ENCODE measurements at places on chromosomes 1 and 21.

- no peak for DNase-seq
These were observed 116.9 kb downstream of the RGS7 start for GRCh38 chr1:241240069-241240468.

- peak; percentile 34 for DNase-seq
These were observed 21.8 kb upstream of the COL9A2 start for GRCh38 chr1:40338745-40339419.

- no peak for DNase-seq
These were observed 52.8 kb downstream of the RAP1GAP start for GRCh38 chr1:21616372-21616771.

- no peak for DNase-seq
These were observed 70.6 kb downstream of the LAMC1 start for GRCh38 chr1:183093786-183094298.

- DNase-seq = peak; percentile 97
These were observed 11.9 kb upstream of the CPLANE2 start for GRCh38 chr1:16248603-16249516.

DNA sequence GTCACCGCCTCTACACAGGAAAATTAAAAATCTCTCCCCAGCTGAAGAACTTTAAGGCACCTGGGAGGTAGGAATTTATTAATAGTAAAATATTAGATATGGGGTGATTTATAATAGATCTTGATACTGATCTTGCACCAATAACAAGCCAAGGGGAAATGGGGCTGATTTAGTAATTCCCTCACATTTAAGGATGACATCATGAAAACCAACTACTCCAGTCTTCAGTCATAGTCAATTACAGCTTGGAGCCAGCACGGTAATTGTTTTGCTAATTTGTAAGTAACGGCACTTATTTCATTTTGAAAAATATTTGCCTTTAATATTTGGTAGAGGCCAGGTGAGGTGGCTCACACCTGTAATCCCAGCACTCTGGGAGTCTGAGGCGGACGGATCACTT lies 92.8 kb downstream of the TGFBR3 start:
- DNase-seq = no peak

DNA sequence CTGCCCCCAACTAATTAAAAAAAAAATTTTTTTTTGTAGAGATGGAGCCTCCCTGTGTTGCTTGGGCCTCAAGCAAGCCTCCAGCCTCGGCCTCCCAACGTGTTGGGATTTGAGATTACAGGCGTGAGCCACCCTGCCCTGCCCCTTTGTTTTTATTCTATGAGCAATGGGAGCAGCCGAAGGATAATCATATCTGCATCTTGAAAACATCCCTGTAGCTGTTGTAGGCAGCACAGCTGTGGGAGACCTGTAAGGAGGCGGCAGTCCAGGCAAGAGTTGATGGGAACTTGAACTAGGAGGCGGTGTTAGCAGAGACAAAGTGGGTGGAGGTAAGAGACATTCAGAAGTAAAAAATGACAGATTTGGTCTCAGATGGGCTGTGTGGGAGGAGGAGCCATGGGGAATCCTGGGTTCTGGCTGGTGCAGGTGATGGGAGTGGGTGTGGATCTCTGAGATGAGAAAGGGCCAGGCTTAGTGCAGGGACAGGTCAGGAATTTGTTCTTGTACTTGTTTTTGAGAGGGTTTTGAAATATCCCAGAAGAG lies 31.3 kb downstream of the STUM start:
- no peak for DNase-seq

- no peak for DNase-seq
These were observed 2.6 kb downstream of the RCC1 start for GRCh38 chr1:28508435-28508754.

GRCh38 chr1:226606311-226607267 lies 58.0 kb downstream of the STUM start:
- DNase-seq = no peak

DNA sequence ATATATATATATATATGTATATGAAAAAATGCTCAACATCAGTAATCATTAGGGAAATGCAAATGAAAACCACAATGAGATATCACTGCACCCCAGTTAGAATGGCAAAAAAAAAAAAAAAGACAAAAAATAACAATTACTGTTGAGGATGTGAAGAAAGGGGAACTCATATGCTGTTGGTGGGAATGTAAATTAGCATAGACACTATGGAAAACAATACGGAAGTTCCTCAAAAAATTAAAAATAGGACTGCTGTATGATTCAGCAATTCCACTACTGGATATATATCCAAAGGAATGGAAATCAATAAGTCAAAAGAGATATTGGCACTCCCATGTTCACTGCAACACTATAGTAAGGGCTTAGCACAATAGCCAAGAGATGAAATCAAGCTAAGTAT lies 41.5 kb upstream of the CTBS start:
- no peak for DNase-seq

GRCh38 chr1:8941906-8942305 lies 3.8 kb upstream of the CA6 start:
- DNase-seq = no peak

GRCh38 chr1:208184966-208185654 lies 59.1 kb downstream of the PLXNA2 start:
- no peak for DNase-seq

DNA sequence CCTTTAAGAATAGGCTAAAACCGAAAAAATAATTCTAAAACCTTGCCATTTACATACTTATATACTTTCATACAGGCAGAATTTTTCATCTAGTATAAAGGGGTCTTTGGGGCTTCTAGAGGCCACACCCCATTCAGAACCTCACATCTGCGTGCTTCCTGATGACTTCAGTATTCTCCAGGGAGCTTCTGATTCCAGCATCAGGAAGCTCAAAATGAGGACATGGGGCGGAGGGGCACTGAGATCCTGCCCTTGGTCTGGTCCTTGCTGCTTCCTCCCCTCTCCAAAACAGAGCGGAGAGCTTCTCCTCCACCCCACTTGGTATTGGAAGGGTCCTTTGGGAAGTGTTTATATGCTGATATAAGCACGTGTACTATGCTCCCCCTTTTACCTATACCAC lies 13.8 kb downstream of the PAX7 start:
- no peak for DNase-seq

DNA sequence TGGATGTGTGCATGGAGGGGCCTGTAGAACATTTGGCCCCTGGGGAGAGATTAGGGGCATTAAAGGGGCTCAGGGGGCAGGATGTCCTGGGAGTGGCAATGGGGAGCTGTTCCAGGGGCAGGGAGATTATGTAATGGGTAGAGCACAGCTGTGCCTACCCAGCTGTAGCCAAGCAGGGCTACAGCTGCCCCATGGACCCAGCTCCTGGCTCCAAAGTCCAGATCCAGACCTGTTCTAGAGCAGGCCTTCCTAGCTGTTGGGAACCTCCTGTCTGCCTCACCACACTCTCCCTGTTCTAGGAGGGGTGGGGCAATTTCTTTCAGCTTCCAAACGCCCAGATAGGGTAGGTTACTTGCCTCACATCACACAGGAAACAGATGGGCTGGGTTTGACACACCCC lies 5.6 kb downstream of the RPS6KA1 start:
- DNase-seq = no peak

DNA sequence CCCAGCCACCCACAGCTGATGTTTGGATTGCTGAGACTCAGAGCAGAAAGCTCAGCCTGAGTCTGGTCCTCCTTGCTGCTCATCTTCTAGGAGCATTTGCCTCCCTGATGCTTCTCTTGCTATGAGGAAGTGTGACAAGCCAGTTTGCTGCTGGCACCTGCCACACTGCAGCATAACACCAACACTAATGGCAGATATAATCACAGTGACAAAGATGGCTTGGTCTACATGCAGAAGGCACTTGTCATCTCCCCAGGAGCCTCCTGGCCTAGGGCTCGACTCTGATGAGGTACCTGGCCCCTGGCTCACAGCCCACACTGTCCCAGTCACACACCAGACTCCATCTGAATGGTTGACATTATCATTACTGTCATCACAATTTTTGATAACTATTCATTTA lies 13.9 kb upstream of the PSMB2 start:
- DNase-seq = no peak

- DNase-seq = no peak
These were observed 3.0 kb downstream of the PLA2G2F start for GRCh38 chr1:20142001-20142710.

DNA sequence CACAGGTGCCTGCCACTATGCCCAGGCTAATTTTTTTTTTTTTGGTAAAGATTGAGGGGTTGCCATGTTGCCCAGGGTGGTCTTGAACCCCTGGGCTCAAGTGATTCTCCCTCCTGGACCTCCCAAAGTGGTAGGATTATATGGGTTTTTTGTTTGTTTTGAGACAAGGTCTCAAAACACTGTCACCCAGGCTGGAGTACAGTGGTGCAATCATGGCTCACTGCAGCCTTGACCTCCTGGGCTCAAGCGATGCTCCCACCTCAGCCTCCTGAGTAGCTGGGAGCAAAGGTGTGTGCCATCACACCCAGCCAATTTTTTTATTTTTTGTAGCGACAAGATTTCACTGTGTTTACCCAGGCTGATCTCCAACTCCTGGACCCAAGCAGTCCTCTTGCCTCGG lies 8.9 kb upstream of the RCAN3 start:
- DNase-seq = no peak

GRCh38 chr21:43333298-43334062 lies 93.5 kb downstream of the SIK1 start:
- DNase-seq = no peak

DNA sequence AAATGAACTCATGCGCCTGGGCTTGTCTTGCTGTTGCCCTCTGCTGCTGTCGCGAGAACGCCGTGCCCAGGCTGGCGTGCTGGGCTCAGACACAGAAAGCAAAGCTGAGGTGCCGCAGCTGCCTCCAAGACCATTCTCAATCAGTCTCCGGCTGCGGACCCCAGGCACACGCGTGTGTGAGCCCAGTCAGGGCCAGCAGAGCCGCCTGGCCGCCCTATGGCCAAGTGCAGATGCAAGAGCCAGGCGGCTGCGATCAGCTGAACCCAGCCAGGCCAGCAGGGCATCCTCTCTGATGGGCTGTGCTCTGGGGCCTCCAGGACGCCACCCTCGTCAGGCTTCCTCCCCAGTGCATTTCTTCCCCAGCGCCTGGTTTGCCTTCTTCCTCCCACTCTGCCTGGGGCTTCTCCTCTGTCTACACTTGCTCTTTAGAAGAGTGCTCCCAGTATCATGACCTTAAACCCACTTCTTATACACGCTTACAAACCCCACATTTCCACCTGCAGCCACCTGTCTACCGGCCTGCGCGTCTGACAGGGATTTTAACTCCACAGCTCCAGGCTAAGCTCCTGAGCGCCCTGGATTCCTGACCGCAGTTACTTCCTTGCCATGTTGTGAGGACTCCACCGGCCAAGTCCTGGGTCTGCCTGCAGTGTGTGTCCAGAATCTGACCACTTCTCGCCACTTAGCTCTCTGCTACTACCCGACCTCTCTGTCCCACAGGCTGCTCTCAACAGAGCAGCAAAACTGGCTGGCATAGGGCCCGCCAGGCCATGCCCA lies 21.7 kb upstream of the LRRC47 start:
- no peak for DNase-seq

DNA sequence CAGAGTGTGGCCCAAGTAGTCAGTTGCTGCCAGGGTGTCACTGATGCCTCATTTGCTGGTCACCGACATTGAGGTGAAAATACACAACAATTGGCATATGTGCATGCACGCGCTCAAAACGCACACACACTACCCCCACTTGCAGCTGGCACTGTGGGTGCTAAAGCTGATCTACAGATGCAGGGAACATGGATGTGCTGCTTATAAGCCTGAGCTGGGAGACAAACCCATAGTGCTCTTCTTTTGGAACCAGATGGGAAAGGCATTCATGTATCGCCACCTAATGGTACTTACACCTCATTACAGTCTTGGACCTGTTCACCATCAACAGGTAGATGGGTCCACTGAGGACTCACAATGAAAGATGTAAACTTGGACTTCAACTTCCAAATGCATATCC lies 70.3 kb upstream of the CAMK1G start:
- peak; percentile 47 for DNase-seq

DNA sequence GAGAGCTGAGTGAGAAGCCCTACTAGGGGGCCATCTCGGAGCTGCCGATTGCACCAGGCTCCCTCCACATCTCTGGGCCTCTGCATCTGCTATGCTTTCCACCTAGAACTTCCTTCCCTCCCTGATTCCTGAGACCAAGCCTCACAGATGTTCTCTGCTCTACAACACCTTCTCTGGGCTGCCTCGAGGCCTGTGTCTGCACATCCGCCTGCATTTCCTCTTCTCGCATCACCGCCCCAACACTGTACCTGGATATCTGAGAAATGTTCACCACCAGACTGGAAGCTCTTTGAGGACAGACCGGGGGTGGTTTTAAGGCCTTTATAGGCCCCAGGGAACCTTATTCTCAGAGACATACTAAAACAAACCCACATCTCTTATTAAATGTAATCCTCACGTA lies 20.7 kb downstream of the CTNNBIP1 start:
- DNase-seq = no peak

- no peak for DNase-seq
These were observed 29.2 kb downstream of the SESN2 start for GRCh38 chr1:28288487-28288886.

DNA sequence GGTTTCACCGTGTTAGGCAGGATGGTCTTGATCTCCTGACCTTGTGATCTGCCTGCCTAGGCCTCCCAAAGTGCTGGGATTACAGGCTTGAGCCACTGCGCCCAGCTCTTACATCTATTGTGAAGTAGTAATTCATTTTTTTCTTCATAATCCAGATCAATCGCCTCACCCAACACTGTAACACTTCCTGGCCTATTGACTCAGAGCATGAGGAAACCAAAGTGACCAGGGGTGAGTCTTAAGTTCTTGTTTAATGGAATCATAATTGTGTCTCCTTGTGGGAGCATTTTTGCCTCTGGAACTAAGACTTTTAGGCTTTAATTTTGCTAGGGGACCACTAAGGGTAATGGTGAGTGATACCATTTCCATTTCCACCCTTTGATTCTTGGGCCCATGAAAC lies 27.4 kb downstream of the TNFSF18 start:
- no peak for DNase-seq

DNA sequence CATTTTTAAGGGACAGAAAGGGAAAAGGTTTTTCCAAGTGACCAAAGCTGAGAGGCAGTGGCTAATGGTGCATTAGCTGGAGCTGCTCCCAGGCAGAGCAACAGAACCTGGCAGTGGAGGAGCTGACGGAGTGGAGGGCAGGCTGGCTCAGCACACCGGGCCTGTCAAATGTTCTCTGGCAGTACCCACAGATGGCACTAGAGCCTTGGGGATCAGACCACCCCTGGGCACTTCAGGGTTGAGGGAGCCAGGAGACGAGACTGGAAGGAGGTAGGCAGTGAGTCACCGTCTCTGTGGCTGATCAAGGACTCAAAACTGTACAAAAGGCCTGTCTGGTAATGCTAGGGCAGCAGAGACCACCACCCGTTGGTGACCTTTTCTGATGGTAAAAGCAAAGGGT lies 121.7 kb upstream of the KIAA0040 start:
- peak; percentile 79 for DNase-seq

DNA sequence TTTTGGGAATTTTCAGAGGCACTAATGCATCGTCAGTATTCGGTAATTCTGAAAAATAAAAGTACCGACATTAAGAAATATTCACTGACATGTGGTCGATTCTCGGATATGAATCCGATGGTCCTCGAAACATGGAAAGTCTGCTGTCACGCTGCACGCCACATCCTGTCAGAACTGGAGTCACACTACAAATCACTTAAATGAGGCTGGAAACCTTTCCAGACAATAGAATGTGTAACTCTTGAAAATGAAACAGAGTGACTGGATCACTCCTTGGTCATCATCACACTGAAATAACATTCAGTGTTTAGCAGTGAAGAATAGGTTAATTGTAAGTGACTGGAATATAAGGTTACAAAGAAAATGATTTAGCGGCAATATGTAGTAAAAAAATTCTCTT lies 620.1 kb upstream of the ADAMTS5 start:
- DNase-seq = no peak

- DNase-seq = no peak
These were observed 103.2 kb upstream of the KRTAP19-8 start for GRCh38 chr21:31141389-31142000.

Measured in NCI-H446 treated with DMSO at 0.1 percent for 48 hours (cell line).